Immature natural killer cell (primary cell): ENCODE measurements at places on chromosomes 3 and 15.

- DNase-seq = no peak
These were observed 69.8 kb downstream of the SH3GL3 start for GRCh38 chr15:83516935-83517334.

DNA sequence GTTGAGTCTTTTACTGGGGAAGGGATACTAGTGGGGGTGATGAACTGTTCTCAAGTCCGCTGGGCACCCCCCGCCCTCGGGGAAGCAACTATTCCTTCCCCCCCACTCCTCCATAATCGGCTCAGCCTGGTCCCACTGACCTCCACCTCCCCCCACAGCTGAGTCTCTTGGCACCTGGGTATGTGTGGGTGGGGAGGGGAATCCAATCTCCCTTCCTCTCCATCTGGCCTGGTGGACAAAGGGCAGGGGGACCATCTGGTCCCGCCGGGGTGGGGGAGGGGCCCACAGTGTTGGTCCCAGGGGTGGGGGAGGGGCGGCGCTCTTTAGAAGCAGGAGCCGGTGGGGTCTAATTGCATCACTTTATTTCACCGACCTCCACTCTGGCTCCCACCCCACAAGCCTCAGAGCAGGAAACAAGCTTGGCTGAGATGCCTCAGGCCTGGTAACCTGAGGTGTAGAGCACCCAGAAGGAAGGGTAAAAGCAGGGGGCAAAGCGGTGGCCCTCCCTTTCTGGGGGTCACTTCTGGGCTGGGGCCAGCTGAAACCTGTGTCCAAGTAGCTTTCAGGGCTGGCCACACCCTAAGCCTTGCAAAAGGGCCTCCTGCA lies 1.0 kb upstream of the PCBP4 start:
- no peak for DNase-seq

GRCh38 chr15:32656091-32656490 lies 14.6 kb downstream of the SCG5 start:
- DNase-seq = no peak

GRCh38 chr3:126746395-126747177 lies 42.5 kb downstream of the CHCHD6 start:
- DNase-seq = no peak

DNA sequence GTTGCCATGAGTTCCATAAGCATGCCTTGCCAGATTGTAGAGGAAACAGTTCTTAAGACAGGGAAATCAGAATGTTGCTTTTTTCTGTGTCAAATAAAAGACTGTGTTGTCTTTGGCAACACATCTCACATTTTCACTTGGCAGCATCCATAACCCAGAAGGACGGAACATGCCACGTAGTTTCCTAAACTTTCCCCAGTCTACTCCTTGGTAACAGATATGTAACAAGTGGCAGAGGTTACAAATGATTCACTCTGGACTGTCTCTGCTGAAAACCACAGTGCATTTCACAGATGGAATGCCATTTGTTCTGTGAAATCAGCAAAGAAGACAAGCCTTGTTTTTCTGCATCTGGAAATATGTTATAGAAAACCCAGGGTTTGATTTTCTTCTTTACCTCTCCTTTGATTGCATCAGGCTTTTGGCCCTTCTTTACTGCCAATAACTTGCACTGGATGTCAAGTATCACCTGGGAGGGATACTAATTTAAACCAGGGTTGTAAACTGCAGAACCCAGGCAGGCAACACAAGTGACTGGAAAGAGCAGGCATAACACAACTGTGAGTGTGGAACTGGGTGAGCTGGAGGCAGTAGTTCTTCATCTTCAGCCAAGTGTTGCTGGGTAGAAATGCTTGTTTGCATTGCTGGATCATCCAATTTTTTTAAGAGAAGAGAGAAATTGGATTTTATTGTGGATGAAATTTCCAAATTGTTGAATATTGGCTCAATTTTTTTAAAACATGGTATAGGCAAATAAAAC lies 124.4 kb upstream of the FOXB1 start:
- DNase-seq = no peak

DNA sequence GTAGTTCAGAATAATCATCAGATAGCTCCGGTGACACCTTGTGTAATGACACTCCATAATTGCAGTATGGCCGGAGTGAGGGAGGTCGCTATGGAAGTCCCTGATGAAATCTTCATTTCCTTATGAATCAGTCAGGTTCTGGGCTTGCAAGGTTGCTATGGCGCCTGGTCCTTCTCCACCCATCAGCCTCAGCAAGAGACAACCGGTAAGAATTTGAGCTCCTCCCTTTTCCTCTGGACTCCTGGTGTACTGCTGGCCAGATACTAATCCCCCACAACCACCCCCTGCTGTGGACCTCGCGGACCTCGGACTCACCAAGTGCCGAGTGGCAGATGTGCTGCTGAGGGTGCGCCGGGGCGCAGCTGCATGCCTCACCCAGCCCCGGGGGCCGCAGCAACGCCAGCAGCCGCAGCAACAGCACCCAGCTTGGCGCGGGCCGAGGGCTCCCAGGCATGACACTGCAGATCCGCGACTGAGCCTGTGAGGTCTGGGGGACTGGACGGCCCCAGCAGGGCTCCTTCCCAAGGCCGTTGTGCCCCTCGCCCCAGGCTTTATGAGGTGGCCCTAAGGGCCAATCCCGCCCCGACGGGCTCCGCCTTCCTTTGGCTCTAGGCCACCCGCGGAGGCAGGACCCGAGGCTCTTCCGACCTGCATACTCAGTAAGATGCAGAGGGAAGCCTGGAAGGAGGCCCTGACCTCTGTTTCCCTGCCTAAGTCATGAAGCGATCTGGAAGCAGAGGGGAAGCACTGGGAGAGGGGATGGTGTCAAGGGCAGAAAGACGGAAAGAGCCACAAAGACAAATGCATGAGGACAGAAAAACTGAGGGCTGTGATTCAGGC lies at the start of gene TIMP4:
TSS of gene TIMP4 (minus strand) at position 526 of the 840 bp plus-strand sequence. CDS start at position 454, 72 bp downstream.
- DNase-seq = no peak

DNA sequence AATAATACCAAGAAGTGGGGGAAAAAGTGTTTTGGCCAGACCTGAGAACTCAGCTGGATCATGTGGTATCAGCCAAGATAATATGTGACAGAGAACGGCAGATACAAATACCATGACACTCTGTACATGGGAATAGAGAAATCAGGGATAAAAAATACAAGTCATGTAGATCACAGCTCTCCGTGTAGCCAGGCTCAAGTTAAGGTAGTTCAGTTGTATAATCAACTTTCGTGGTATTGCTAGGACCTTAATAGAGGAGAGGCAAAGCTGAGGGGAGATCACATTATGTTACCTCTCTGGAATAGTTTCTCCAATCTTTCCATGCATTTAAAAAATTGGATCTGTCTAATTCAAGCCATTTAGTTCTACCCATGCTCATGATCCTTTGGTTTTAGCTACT lies 179.8 kb downstream of the GHSR start:
- no peak for DNase-seq

- peak; percentile 97 for DNase-seq
These were observed 642 bp downstream of the ZBTB11 start for GRCh38 chr3:101676216-101676764.

DNA sequence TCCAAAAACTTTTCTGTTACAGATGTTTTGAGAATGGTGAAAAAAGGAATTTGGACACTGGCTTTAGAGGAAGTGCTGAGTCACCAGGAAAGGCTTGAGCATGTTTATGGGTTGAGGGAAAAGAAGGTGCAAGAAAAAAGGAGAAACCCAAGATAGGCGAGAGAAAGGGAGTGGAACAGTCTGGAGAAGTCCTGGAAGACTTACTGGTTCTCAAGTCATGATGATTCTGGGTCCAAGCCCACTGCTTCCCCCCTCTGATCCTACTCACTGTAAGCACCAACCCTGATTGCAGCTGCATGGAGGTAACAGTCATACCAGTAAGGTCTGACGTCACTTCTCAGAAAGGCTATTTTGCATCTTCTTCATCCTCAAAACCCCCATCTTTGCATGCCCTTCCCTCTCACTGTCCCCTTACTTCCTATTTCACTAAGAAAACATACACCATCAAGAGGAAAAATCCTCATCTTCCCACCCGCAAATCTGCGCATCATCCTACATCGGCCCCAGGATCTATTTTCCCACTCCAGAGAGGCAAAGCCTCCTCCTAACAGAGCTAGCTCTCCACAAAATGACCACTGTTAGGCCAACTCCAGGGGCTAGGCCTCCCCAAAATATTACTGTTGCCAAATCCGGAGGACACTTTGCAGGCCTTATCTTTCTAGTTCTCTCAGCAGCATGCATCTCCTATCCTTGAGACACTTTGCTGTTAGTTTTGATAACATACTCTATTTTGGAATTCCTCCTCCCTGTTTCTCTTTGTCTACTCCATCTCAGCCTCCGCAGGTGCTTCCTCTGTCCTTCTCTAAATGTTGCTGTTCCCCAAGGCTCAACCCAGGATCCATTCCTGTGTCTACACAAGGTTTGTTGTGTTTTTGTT lies 3.2 kb upstream of the ATP13A3 start:
- DNase-seq = no peak

- peak; percentile 4 for DNase-seq
These were observed 141.4 kb downstream of the ADAMTS17 start for GRCh38 chr15:100200287-100200880.

- DNase-seq = no peak
These were observed 80.6 kb downstream of the MFSD1 start for GRCh38 chr3:158882445-158882844.

DNA sequence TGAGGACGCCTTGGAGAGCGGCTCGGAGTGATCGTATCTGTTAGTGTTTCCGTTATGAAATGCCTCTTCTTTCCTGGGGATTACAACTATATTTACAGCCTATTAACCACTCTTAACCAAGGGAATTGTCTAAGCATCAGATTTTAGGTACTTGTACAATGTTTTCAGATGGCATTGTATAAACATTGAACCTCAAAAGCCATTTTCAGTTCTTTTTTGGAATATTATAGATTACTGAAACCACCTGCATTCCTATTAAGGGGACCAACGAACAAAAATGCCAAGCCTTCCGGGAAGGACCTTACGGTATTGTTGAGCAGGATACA lies 1.1 kb downstream of the NEO1 start:
- DNase-seq = no peak

DNA sequence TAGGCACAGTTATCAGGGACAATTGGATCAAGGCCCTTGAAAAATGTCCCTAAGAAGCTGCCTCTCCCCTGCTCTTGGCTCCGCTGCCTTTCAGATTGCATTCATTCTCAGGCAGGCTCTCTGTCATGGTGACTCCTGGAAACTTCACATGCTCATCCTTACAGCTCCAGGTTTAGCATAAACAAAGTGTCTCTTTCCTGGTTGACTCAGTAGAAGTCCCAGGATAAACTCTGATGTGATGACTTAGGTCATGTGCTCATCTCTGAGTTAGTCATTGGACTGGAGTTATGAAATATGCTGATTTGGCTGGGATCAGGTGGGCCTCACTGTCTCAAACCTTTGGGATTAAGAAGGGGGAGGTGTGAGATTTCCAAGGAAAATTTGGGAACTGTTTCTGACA lies 243.8 kb downstream of the ZNF621 start:
- no peak for DNase-seq

DNA sequence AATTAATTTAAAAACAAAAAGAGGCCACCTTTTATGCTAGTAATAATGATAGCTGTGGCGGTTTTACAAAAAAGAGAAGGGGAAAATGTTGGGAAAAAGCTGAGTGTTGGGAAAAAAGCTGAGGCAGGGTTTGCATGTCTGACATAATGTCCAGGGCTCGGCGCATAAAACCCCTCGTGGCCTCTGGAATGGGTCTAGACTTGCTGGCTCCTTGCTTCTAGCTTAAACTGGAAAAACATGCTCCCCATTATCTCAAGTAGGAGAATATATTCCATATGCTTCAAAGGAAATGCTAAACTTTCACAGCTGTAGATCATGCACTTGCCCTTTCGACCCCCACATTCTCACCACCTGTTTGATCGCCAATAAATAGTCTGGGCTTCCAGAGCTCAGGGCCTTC lies 53.0 kb downstream of the CYP19A1 start:
- DNase-seq = no peak

GRCh38 chr15:60584355-60584998 lies 105.5 kb upstream of the ICE2 start:
- peak; percentile 82 for DNase-seq

DNA sequence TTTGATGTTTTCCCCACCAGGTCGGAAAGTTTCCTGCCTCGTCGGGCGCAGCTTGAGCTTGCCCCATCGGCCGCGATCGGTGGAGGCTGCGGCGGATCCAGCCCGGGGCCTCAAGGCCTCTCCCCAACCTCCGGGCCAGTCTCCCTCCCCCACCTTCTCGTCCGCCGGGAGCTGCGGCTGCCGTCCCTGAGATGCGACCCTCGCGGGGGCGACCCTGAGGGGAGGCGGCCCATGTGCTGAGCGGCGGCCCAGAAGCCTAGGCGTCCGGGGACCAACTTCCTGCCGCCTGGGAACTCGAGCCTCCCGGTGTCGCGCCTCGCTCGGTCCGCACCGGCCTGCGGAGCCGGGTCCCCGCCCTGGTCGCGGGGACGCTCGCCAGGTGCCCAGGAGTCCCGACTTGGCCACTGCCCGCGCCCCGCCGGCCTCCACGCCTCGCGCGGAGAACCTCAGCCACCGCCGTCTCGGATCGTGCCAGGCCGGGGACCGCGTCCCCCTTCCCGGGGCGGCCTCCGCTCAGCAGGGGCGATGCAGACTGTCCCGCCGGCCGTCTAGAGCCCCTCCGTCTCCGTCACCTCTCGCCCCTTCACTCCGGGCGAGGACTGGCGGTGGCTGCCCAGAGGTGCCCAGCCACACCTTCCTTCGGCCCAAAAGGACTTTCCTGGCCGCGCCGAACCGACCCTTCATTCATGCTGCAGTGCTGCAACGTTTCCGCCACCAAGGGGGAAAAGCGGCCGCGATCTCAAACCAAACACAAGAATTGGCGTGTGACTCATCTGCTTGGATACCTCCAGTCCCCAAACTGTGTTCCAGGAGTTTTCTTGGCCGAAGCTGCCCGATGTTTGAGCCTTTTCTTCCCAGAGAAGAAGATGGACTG lies 656 bp downstream of the SLMAP start:
- no peak for DNase-seq

- no peak for DNase-seq
These were observed 33.3 kb upstream of the VPS8 start for GRCh38 chr3:184778426-184779332.

DNA sequence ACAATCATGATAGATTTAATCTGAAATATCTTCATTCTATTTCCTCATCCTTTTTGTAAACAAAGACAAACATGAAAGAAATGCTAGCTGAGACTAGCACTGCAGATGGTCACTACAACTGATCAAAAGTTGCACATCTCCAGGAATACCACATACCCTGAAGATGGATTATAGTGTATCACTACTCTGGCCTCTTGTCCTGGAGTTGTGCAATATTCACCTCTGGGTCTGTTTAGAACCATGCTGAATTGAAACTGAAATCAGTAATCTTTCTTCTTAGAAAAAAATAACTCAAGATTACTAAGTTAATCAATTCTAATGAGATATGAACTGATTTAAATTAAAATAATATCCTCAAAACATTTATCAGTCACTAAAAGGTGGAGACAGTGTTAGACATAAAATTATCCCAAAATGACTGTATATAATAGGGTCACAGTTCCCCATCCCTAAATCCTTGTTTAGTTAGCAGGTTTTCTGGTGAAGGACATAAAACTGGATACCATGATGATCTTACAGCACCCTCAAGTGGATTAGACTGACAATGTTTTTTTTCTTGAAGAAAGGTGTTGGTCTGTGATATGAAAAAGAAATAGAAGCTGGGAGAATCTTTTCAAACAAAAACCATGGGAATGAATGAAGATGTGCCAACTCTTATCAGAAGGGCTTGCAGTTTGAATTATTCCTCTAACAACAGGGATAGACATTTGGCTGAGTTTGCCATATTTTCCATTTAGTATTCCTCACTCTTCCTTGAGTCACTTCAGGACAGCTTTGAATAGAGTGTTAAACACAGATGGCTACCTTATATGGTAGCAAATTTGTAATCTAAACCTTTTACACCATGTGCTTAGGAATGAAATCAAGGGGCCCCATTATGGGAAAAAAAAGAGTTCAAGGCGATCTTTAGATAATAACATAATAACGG lies 7.1 kb upstream of the TTC14 start:
- no peak for DNase-seq

GRCh38 chr15:67914028-67914427 lies 74.2 kb upstream of the RNU6-1 start:
- DNase-seq = no peak
